A375 (cell line): ENCODE measurements at places on chromosomes 7 and 10. TPM values are rescaled to one million over a fixed set of nuclear protein-coding genes. Genes with fewer than 3 reads are reported as not detected.

NACAD gene
- 0.41 and 0.45 TPM in 2 replicates for total RNA-seq

CPXM2 gene
- not detected in 2 replicates for total RNA-seq

MSS51 gene
- total RNA-seq, result 0.69 and 0.94 TPM in 2 replicates

OR2A7 gene
- not detected in 2 replicates for total RNA-seq

C10orf105 gene
- total RNA-seq, result not detected in 2 replicates
